NCI-H1092 (cell line): ENCODE measurements at places on chromosomes 11 and 22.

- DNase-seq = no peak
Measured at GRCh38 chr11:119605137-119605665, 123.8 kb downstream of the NECTIN1 start.

DNA sequence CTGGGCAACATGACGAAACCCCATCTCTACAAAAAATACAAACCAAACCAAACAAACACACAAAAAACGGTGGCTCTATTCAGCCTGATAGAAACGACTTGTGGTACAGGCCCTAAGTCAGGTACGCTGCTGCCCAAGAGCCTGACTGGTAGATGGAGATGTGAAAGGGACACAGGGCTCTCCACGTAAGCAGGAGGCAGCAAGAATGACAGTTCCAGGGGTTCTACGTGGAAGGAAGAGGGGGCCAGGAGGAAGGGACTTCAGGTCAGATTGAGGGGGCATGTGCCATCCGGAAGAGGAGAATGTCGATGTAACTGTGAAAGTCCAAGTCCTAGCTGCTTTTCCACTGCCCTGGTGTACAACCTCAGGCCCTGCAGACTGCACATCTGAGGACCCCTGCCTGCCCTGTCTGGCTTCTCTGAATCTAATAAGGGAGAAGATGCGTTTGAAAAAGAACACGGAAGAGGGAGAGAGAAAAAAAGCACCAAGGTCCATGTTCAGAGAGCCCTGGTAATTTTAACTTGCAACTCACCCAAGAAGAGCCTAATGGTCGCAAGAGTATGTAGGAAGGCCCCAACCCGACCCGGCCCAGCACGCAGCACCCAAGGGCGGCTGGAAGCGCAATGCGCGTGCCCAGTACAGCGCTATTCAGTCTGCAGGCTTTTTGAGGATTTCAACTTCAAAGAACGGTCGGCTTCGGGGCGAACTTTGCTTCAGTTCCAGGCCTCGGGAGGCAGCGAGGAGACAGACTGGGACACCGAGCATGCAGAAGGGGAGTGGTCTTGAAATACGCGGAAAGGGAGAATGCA lies 909 bp upstream of the ZNRD2 start:
- DNase-seq = no peak

GRCh38 chr11:74682731-74683278 lies 48.4 kb downstream of the CHRDL2 start:
- no peak for DNase-seq

GRCh38 chr22:49179175-49179574 lies 648.5 kb downstream of the BRD1 start:
- no peak for DNase-seq

DNA sequence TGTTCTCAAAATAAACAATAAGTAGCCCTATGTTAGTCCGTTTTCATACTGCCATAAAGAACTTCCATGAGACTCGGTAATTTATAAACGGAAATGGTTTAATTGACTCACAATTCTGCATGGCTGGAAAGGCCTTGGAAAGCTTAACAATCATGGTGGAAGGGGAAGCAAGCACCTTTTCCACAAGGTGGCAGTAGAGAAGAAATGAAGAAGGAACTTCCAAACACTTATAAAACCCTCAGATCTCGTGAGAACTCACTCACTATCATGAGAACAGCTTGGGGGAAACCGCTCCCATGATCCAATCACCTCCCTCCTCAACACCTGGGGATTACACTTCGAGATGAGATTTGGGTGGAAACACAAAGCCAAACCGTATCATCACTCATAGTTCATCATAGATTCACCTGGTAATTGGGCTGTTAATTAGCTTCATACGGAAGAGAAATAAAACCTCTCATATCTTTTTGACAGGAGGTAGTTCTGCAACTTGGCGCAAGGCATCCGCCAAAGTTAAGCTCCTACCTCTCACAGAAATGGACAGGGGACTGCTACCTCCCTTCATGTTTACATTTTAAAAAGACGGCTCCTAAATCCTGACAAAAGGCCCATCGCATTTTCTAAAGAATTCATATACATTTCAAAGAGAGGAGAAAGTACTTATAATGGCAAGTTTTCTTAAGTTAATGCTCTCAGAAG lies 49.0 kb downstream of the MUC15 start:
- DNase-seq = no peak

- DNase-seq = peak; percentile 56
Measured at GRCh38 chr11:27718346-27718862, 18.1 kb upstream of the BDNF start.

DNA sequence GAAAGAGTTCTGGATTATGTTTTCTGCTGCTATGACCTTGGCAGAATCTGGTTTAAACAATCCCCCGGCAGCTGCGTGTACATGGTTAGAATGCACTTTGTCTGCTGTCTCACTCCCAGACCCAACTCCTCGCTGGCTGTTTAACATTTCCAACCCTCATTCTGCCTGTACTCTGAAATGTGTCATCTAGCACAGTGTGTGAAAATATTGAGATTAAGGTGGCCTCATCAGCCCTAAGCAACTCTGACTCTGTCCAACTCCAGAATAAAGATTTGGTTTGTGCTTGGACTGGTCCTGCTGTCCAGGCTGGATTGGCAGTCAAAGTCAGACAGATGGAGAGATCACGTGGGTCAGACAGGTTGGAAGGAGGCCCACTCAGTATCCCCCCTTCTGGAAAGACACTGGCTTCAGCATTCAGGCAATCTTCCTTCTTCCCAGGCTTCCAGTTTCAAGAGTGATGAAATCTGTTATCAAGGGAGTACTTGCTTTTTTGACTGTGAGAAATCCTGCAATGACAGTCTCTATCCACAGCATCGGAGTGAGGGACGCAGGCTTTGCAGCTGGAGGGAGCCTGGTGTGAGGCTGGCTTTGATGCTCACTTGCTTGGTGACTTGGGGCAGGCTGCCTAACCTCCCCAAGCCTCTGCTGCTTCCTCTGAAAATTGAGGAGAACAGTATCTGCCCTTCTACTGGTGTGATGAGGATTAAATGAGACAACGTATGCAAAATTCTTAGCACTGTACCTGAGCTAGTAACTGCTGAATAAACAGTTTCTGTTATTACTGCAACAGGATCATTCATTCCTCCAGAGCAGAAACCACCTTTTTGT lies 29.8 kb downstream of the ABTB2 start:
- DNase-seq = peak; percentile 14

GRCh38 chr22:43356881-43357280 lies 13.7 kb upstream of the SCUBE1 start:
- no peak for DNase-seq

GRCh38 chr11:46296528-46297448 lies 19.3 kb downstream of the CREB3L1 start:
- peak; percentile 74 for DNase-seq

GRCh38 chr22:50416996-50417395 lies 57.8 kb downstream of the SBF1 start:
- DNase-seq = no peak

GRCh38 chr11:12716816-12717215 lies 42.6 kb downstream of the TEAD1 start:
- DNase-seq = no peak

- DNase-seq = no peak
Measured at GRCh38 chr11:61328351-61328750, 4.6 kb downstream of the DDB1 start.

- no peak for DNase-seq
Measured at GRCh38 chr11:59944720-59945119, 6.5 kb downstream of the OOSP1 start.

- peak; percentile 65 for DNase-seq
Measured at GRCh38 chr11:123580557-123581275, 73.7 kb downstream of the SCN3B start.
